Putamen (tissue), 1 donor: ENCODE measurements at places on chromosomes 7 and 10.

DNA sequence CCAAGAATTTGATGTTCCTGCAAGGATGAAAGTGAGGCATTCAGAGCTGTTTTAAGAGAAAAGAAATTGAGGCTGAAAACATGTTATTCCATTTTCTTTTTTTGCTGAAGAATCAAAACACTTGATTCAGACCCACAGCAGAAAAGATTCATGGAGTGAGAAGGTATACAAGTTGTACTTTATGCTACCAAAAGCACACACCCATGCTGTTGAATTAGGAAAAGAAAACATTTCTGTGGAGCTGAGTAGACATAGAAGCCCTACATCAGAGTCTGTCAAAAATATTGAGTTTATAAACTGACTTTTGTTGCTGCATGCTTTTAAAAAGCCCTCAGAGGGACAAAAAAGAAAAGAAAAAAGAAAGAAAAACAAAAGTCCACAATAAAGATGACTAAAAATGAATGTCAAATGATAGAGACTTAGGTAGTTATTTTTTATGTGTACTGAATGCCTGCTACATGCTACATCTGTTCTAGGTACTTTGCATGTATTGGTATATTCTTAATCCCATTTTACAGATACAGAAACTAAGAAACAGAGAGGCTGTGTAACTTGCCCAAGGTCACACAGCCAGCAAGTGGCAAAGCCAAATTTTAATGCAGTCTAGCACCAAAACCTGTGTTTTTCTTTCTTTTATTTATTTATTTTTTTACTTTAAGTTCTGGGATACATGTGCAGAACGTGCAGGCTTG lies 71.7 kb upstream of the PALS2 start:
- no peak for DNase-seq

DNA sequence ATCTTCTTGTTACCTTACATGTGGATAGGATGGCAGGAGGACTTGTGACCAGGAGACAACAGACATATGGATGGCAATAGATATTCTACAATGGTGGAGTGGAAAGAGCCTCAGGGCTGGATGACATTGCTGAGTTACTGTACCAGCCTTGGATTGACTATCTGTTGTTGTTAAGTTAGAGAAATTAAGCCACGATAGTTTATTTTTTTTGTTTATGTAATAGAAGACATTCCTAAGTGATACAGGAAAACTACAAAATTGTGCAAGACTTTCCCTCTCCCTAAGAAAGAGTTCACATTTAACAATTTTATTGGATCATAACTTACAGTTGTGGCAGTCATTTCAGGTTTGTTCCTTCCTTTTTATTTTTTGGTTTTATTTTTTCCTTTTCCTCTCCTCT lies 230.7 kb upstream of the CACNA2D1 start:
- no peak for DNase-seq

DNA sequence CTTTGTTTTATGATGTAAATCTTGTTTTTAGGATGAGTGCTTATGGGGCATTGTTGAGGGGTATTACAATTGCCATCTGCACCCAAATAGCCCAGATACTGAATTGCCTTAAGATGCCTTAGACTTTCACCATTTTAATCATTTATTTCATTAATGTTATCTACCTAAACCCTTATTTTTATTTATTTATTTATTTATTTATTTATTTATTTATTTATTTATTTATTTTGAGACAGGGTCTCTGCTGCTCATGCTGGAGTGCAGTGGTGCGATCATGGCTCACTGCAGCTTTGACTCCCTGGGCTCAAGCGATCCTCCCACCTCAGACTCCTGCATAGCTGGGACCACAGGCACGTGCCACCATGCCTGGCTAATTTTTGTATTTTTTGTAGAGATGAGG lies 560.2 kb downstream of the SUGCT start:
- DNase-seq = no peak

DNA sequence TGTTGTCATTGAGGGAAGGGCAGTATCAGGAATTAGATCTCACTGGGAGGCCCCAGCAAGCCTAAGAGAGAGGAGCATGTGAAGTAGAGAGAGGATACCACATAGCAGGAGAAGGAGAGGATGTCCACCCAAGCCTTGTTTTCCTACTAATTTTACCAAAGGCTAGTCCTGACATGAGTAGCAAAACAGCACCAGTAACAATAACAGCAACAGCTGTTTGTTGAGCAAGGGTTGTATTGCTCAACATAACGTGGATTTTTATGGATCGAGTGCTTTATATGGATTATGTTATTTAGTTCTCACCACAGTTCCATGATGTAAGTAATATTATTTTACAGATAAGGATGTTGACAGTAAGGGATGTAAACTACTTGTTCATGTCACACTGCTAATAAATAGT lies 135.2 kb upstream of the DLX6 start:
- no peak for DNase-seq

DNA sequence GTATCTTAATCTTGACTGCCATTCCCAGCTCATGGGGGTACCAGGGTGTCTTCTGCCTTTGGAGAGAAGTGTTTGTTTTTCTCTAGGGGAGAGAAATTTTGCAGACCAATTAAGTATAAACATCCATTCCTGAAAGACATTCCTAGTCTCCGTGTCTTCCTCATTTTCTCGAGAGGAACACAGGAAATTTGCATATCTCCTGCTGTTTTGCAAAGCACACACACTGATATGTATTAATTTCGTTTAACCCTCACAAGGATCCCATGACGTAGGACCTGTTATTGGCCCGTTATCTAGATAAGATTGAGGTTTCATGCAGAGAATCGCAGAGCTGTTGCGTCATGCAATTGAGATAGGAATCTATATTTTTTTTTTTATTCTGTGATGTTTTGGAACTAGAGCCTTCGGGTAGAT lies 944 bp downstream of the RHBDD2 start:
- no peak for DNase-seq

- DNase-seq = no peak
Measured at GRCh38 chr7:50397320-50397970, 52.7 kb downstream of the FIGNL1 start.

DNA sequence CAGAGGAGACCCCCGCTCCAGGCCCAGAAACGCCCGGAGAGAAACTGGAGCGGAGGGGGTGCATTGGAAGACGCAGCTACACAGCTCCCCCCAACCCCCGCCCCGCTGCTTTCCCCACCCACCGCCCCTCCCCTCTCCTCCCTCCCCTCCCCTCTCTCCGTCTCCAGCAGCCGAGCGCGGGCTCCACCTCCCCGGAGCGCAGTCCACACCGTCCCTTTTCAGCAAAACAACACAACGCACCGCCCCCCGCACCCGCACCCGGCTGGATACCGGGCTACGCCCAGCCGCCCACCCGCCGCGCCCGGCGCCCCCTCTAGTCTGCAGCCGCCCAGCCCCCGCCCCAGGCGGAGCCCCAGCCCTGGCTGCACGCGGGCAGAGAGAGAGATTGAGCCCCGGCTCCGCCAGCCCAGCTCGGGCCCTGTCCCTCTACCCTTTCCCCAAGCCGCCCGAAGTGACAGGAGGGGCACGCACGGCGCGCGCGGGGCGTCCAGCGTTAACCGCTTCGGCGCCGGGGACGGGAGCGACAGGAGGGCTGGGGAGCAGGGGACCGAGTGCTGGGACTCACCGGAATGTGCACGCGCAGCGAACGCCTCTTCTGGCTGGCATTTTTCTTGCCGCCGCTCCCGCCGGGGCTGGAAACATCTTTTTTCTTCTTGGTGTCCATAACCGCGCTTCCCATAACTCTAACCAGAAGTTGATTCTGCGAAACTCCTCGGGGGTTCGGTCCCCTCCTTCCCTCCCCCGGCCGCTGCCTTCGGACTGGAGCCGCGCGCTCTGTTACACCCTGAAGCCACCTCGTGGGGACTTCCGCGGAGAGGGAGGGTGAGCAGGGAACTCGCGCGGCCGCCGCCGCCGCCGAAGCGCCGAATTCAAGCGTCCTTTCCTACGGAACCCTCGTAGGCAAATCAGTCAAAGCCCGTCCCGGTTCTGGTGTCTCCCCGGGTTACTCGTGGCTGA lies 695 bp downstream of the PRKAG2 start:
- DNase-seq = peak; percentile 27

DNA sequence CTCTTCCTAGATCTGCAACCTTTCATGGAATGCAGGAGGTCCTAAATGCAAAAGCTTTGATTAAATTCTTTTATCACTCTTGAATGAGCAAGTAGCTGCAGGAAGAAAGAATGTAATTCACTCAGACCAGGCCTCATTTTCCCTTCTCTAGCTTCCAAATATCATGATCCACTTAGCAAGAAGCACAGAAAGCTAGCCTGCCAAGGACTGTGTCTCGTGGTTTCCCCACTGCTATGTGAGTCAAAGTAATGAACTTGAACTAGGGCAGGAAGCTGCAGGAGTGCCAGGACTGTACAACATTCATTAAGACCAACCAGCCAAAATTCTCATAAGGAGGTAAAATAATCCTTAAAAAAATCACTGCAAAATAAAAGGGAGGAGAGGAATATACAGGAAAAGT lies 379.2 kb downstream of the CALN1 start:
- peak; percentile 55 for DNase-seq

GRCh38 chr10:112330162-112330561 lies 43.8 kb upstream of the ACSL5 start:
- no peak for DNase-seq

DNA sequence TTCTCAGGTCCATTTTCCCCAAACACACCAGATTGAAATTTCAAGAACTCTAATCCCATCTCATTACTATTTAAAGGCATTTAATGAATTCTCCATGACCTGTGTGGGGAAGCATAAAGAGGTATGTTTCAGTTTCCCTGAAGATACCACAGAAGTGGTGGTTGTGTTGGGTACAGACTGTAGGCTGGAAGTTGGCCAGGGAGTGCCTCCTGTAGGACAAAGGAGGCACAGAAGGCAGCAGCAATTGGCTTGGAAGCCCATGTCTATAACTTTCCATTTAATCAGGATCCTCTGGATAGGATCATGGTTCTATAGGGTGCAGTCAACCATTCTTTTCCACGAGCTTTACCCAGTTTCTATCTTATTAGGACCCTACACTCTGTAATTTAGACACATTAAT lies 8.6 kb upstream of the BET1 start:
- no peak for DNase-seq

DNA sequence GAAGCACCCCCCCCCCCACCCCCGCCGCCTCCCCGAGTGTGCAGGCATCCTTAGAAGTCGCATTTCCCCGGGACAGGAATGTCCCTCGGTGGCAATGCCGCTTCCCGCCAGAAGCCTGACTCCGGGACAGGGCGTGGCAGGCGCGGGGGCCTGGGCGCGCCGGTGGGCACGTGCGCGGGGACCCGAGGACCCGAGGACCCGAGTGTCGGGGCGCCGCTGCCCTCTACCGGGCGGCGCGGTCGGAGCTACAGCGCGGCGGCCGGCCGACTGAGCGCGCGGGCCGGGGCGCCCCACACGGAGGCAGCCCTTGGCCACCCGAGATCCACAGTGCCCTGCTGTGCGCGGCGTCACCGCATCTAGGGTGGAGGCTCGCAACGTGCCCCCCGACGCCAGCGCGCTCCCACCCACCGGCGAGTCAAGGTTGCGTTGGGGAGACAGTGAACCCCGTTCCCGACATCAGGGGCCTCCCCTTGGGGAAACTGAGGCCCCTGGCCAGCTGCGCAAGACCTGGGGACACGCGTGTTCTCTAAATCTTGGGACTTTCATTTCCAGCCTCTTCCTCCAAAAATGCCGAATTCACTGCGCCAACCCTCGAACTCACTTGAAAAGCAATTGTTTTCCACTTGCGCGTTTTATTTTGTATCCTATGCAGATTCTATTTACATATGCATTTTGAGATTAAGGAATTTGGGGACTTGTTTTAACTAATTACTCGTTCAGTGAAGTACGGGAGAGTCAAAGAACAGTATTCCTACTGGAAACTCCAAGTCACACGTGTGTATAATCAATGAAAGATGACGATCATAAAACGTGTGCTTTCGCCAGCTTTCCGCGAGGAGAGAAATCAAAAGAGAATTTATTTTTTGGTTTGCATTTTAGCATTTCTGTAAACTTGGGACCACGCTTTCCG lies 3.1 kb upstream of the CUX1 start:
- peak; percentile 47 for DNase-seq

DNA sequence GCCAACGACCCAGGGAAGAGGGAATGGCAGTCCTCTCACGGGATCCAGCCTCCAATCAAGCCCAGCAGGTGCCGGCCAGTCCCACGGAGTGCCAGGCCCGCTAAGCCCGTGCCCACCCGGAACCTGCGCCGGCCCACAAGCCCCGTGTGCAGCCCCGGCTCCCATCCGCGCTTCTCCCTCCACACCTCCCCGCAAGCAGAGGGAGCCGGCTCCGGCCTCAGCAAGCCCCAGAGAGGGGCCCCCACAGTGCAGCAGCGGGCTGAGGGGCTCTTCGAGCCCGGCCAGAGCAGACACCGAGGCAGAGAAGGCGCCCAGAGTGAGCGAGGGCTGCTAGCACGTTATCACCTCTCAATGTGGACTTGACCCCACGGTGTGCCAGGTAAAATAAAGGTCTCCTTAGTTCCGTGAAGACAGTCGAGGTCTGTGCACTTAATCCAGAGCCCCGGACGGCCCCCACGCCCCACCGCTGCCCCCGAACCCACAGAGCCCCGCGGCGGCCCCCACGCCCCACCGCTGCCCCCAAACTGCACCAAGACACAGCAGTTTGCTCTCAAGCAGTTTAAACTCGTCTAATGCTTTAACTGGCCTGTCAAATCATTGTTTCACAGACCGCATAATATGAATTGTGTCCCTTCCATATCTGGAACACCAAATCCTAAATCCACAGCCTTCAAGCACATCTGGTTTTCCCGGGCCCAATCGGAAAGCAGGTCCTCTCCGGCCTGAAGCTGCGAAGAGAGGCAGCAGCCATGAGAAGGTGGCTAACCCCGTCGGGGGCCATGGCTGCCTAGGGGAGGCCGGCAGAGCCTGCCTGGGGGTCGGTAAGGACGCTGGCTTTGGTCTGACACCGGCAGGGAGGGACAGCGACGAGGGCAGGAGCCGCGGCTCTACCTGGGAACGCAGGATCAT lies 307.8 kb downstream of the PTPRN2 start:
- DNase-seq = no peak

DNA sequence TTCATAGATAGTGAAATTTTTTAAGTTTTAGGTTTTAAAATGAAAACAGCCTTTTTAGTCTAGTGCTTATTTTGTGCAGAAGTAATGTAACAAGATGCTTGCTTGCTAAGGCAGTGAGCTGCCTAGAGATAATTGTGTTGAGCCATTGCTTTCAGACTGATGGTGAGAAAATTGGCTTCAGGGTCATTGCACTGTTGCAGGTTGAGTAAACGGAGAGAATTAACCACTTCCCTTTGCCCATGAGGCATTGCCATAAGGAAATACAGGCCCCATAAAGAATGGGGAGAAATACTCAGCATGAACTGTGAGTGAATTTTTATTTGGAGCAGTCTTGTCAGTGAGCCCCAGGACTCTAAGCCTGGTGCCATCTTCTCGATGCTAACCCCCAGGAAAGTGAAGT lies 140.5 kb downstream of the LRRC4 start:
- DNase-seq = no peak

GRCh38 chr10:31975157-31975765 lies 46.6 kb upstream of the ARHGAP12 start:
- DNase-seq = no peak

GRCh38 chr10:93406364-93407145 lies 75.6 kb downstream of the MYOF start:
- DNase-seq = no peak

- DNase-seq = no peak
Measured at GRCh38 chr10:58444876-58445275, 59.7 kb downstream of the TFAM start.

DNA sequence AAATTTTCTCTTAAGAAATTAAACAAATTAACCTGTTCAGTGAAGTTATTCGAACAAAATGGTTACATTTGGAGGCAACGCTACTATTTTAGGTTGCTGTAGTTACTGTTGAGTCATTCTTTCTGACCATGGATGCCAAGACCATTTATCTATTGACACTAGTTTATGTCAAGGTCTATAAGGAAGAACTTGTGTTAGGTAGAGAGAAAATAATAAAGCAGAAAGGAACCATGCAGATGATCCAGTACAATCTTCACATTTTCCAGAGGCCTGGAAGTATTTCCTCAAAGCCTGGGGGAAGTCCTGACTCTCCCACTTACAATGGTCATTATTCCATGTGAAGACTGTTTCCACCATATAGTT lies 608.0 kb upstream of the GALNT17 start:
- DNase-seq = no peak
